A549 treated with GW870086 at 1 μM for 4 hours (cell line): ENCODE measurements at places on chromosomes 13 and 19. TPM values are rescaled to one million over a fixed set of nuclear protein-coding genes. Genes with fewer than 3 reads are reported as not detected.

Gene IGFL1
- total RNA-seq, result 2.0 to 3.8 TPM (median 2.6 TPM) in 5 replicates

Gene DNAAF3
- 3.7 to 7.7 TPM (median 5.7 TPM) in 5 replicates for total RNA-seq

Gene ADGRE3
- total RNA-seq, result not detected in 5 replicates

Gene LRRC63
- not detected in 5 replicates for total RNA-seq

Gene ZNF256
- total RNA-seq, result 1.0 to 1.4 TPM (median 1.3 TPM) in 5 replicates

Gene STOML3
- not detected in 5 replicates for total RNA-seq

Gene ZNF582
- total RNA-seq, result 0.70 to 1.4 TPM (median 1.1 TPM) in 5 replicates

Gene SNRNP70
- total RNA-seq, result 302 to 324 TPM (median 319 TPM) in 5 replicates

Gene CDX2
- total RNA-seq, result 0.53 to 1.2 TPM (median 0.96 TPM) in 5 replicates

Gene FGF22
- 0.32 to 0.79 TPM (median 0.67 TPM) in 5 replicates for total RNA-seq

Gene ASF1B
- total RNA-seq, result 29.1 to 32.6 TPM (median 30.7 TPM) in 5 replicates

Gene GRIK5
- total RNA-seq, result 0.37 to 0.50 TPM (median 0.42 TPM) in 5 replicates

Gene C19orf25
- 10.7 to 19.4 TPM (median 16.7 TPM) in 5 replicates for total RNA-seq

Gene KLC3
- total RNA-seq, result 0.41 to 0.78 TPM (median 0.65 TPM) in 5 replicates

Gene TMEM221
- 0.26 to 0.79 TPM (median 0.68 TPM) in 5 replicates for total RNA-seq

Gene KLK4
- 0.19 to 0.61 TPM (median 0.43 TPM) in 3 of 5 replicates, not detected in the others for total RNA-seq

Gene TBXA2R
- total RNA-seq, result 0.74 to 1.2 TPM (median 0.99 TPM) in 5 replicates

Gene SIGLEC5
- not detected in 5 replicates for total RNA-seq

Gene ACER1
- total RNA-seq, result not detected in 5 replicates

Gene HRC
- total RNA-seq, result 0.06 TPM in 2 of 5 replicates, not detected in the others

Gene COG3
- total RNA-seq, result 11.6 to 18.0 TPM (median 14.0 TPM) in 5 replicates

Gene RNASEH2A
- total RNA-seq, result 34.0 to 49.5 TPM (median 45.5 TPM) in 5 replicates

Gene ONECUT3
- not detected in 5 replicates for total RNA-seq

Gene CERS1
- 3.2 to 5.8 TPM (median 5.0 TPM) in 5 replicates for total RNA-seq

Gene PSG6
- total RNA-seq, result not detected in 5 replicates

Gene EDDM13
- not detected in 5 replicates for total RNA-seq

Gene FFAR2
- total RNA-seq, result not detected in 5 replicates

Gene MEF2B
- 0.30 to 0.94 TPM (median 0.49 TPM) in 5 replicates for total RNA-seq

Gene MTUS2
- not detected in 5 replicates for total RNA-seq

Gene PROZ
- not detected in 5 replicates for total RNA-seq

Gene FAM83E
- 0.08 to 0.63 TPM (median 0.18 TPM) in 5 replicates for total RNA-seq

Gene KLF12
- 1.2 to 2.3 TPM (median 2.2 TPM) in 5 replicates for total RNA-seq

Gene SLC17A7
- total RNA-seq, result 0.51 to 0.57 TPM (median 0.53 TPM) in 5 replicates

Gene ATP4A
- 0.10 TPM in 1 of 5 replicates, not detected in the others for total RNA-seq

Gene CASP14
- total RNA-seq, result not detected in 5 replicates

Gene ITGBL1
- total RNA-seq, result 1.4 to 1.8 TPM (median 1.7 TPM) in 5 replicates

Gene OR7A17
- not detected in 5 replicates for total RNA-seq

Gene MBD3L2
- not detected in 5 replicates for total RNA-seq

Gene CGB2
- 0.26 to 0.34 TPM (median 0.26 TPM) in 3 of 5 replicates, not detected in the others for total RNA-seq

Gene LIM2
- not detected in 5 replicates for total RNA-seq

Gene PROSER3
- total RNA-seq, result 21.3 to 29.7 TPM (median 26.3 TPM) in 5 replicates

Gene KRTDAP
- total RNA-seq, result not detected in 5 replicates

Gene ADAMTSL5
- total RNA-seq, result 2.9 to 4.5 TPM (median 3.4 TPM) in 5 replicates

Gene RNF113B
- not detected in 5 replicates for total RNA-seq

Gene IL12RB1
- not detected in 5 replicates for total RNA-seq

Gene COX6B2
- total RNA-seq, result 0.57 to 1.2 TPM (median 0.81 TPM) in 5 replicates

Gene LMTK3
- total RNA-seq, result 3.0 to 6.3 TPM (median 5.3 TPM) in 5 replicates

Gene HNRNPM
- total RNA-seq, result 224 to 272 TPM (median 232 TPM) in 5 replicates

Gene TICAM1
- total RNA-seq, result 7.2 to 10.1 TPM (median 9.7 TPM) in 5 replicates

Gene MVB12A
- 30.6 to 41.6 TPM (median 40.0 TPM) in 5 replicates for total RNA-seq

Gene DZIP1
- 9.6 to 14.3 TPM (median 12.1 TPM) in 5 replicates for total RNA-seq

Gene PGLYRP2
- not detected in 5 replicates for total RNA-seq

Gene KLF2
- total RNA-seq, result 16.9 to 30.9 TPM (median 28.7 TPM) in 5 replicates

Gene SGCG
- 0.08 TPM in 1 of 5 replicates, not detected in the others for total RNA-seq

Gene DAPK3
- total RNA-seq, result 41.5 to 46.1 TPM (median 43.6 TPM) in 5 replicates
